Amniotic epithelial cell (primary cell): ENCODE measurements at places on chromosomes 11 and 22.
A peak's percentile ranks its signal among the peaks of the same experiment; 100 is the strongest.

- no peak for DNase-seq
Observed at GRCh38 chr22:24507716-24508115, 12.6 kb downstream of the UPB1 start.

DNA sequence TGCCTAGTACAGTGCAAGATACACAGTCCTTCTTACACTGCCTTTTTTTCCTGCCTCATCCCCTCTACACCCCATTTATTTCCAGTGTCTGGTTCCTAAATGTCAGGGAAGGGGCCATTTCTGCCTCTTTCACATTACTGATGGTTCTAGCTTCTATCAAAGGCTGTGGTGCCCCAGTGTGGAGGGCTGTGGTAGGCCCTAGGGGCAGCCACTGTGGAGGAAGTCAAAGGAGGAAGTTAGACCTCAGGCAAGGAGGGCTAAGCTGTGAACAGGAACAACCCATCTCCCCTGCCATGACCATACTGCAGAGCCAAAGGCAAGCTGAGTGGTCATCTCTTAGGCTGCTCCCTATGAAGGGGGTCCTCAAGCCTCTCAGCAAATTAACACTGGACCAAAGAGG, 81.9 kb upstream of the CRTAM start:
- no peak for DNase-seq

GRCh38 chr11:45163956-45164575, 17.6 kb downstream of the PRDM11 start:
- no peak for DNase-seq

DNA sequence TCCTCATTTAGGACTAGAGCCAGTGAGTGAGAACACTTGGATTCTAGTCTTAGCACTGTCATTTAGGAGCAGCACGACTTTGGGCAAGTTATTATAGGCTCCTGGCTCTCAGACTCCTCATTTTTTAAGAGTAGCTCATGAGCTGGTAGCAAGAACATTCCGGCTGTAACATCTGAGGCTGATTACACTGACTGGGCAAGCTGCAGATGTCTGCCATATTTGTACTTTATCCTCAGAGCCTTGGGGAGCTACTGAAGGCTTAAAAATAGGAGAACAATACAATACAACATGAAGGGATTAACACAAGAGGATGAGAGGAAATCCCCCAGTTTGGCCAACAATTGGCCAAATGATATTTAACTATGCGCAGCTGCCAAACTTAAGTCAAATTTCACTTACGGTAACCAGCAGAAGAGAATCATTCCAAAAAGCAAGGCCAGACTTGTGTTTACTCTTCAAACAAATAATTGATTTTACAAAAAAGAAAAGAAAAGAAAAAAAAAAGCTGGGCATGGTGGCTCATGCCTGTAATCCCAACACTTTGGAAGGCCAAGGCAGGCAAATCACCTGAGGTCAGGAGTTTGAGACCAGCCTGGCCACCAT, 113.1 kb upstream of the ARHGAP42 start:
- DNase-seq: no peak

GRCh38 chr11:125315079-125315740, 150.7 kb downstream of the PKNOX2 start:
- no peak for DNase-seq

DNA sequence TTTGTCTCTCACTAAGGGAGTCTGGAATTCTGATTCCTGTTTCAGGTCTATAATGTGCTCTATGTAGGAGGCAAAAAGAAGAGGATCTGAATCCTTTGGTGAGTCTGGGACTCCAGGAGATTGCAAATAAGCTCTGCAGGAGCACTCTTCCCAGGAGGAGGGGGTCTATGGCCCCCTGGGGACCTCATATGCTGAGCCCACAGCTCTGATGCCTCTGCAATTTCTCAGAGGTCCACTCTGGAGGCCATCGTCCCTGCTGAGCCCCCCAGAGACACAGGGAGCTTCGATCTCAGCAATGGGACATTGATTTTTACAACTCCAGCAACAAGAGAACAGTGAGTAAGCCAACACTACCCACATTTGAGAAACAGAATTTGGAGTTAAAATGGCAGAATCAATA, 20.2 kb upstream of the NRGN start:
- no peak for DNase-seq

- no peak for DNase-seq
Observed at GRCh38 chr11:124043420-124043819, 2.3 kb upstream of the OR10G7 start.

DNA sequence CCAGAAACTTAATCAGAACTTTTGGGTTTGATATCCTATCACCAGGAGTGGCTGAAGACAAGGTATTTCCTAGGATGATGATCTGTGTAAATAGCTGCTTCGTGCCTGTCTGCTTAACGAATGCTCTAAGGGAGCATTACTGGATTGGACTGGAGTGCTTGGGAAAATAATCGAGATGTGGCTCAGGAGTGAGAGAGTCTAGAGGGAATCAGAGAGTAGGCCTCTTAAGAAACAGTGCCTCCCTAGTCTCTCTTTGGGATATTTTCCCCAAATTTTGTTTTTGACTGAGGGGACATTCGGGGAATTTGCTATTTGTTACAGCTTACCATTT, 2.5 kb downstream of the MAML2 start:
- DNase-seq: peak; percentile 51

DNA sequence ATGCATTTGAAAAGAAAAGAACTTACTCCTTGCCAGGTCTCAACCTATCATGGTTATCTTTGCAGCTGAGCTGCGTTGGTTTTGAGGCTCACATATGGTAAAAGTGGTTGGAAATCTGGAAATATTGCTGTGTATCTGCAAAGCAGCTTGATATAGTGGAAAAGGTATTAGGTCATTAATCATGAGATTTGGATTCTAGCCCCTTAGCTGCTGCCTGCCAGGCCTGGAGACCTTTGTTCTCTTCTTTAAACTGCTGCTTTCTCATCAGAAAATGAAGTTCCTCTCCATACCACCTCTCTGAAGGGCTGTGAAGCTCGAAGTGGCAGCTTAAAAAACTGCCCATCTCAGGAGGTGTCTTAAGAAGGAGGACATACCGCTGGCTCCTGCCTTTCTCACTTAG, 5.7 kb downstream of the PPARA start:
- DNase-seq: no peak

GRCh38 chr22:46237453-46238124, 12.5 kb downstream of the CDPF1 start:
- DNase-seq: no peak

DNA sequence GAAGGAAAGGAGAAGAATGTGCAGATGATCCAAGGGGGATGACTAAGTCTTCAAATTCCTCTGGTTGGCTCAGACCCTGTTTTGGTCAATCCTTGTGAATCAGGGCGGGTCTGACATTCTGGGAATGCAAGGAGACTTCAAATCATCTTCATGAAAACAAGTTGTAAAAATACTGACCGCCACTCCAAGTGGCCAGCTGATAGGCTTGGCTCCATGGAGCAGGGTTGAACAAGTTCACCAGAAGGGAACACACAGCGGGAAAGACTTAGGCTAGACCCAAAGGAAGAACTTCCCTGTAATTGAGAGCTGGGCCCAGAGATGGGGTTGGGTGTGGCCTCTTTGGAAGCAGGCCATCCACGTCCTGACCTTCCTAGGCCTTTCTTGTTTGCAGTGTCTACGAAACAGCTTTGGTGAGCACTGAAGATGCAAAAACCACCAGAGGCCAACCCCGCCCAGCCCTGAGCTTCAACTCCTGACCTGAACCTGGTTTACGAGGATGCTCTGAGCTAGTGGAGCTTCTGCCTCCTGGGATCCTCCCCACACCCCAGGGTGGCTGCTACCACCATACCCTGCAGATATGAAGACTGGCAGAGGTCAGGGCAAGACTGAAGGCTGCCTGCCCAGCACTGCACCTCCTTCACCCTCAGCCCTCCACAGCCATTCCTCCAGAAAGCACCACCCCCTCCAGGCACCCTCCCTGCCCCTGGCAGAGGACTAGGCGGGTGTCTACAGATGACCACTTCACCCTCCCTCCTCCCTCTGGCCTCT, 26.1 kb downstream of the GDPD5 start:
- DNase-seq: peak; percentile 97

GRCh38 chr11:117484156-117484555, 156.5 kb downstream of the CEP164 start:
- DNase-seq: no peak

DNA sequence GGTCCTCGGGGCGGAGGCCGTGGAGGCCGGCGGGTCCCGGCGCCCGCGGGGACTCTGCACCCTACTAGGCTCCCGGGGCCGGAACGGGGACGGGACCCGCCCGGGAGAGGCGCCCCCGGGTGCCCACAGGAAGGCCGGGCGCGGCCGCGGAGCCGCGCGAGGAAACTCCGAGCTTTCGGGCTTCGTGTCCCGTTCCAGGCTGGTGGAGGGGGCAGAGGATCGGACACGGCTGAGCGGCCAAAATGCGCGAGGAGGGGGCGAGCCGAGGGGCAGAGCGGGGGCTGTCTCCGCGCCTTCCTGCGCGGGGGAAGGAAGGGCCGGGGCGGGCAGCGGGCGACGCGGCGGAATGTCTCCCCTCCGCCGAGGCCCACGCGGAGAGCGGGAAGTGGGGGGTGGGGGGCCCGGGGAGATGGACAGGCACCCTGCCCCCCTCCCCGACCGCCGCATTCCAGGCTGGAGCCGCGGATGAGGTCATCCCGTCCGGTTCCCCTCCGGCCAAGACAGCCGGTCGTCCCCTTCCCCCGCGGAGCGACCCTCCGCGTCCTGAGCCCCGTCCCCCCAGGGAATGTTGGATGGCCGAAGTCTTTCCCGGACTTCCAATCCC, 430 bp downstream of the CDC42EP1 start:
- peak; percentile 66 for DNase-seq

DNA sequence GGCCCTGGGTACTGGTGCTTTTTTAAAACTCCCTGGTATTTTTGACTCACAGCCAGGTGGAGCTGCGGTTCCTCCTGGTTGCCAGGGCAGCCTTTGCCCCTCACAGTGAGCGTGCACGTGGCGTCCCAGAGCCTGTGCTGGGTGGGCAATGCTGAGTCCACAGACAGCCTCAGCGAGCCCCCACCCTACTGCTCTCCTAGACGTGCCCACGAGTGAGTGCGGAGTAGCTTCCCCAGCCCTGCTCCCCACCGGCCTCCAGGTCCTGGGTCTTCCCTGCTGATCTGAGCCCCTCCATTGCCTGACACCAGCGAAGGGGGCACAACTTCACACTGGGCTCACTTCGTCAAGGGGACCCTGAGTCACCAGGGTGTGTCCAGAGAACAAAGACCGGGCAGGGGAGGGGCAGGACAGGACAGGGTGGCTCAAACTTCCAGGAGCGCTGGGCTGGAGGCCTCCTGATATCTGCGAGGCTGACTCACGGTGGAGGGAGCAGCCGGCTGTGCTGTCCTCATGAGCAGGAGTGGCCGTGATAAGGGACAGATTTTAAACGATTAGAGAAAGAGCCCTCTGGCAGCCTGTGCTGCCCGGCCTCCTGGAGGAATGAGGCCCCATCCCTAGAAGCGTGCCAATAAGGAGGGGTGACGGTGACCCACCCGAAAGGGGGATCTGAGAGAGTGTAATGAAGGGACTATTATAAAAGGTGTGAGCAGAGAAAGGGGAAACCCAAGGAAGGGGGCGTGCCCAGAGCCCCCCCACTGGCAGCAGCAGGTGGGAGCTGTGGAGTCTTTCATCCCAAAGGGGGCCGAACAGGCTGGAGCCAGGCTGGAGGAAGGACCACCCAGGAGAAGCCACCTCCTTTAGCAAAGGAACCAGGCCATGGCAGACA, 129.3 kb upstream of the FGF3 start:
- no peak for DNase-seq

- peak; percentile 97 for DNase-seq
Observed at GRCh38 chr11:33161120-33162005, at the start of gene CSTF3. Gene CSTF3 (minus strand): TSS chr11:33161480. CDS start chr11:33161325, 155 bp downstream.

DNA sequence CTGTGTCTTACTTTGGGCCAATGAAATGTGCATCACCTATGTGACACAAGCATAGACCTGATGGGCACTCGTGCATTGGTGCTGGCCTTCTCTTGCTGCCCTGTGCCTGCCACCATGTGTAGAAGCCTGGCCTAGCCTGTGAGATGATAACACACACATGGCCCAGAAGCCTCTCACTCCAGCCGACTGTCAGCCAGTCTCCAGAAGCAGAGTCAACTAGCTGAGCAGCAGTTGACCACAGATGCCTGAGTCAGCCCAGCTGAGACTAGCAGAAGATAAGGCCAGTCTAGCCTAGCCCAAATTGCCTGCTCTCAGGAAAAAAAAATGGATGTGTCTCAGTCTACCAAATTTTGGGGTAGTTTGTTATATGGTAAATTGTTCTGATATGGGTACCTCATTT, 46.2 kb downstream of the CSNK2A3 start:
- DNase-seq: no peak

- DNase-seq: peak; percentile 48
Observed at GRCh38 chr11:48013269-48013901, 33.0 kb downstream of the PTPRJ start.

- no peak for DNase-seq
Observed at GRCh38 chr11:23403210-23404185, 543.2 kb upstream of the CCDC179 start.

DNA sequence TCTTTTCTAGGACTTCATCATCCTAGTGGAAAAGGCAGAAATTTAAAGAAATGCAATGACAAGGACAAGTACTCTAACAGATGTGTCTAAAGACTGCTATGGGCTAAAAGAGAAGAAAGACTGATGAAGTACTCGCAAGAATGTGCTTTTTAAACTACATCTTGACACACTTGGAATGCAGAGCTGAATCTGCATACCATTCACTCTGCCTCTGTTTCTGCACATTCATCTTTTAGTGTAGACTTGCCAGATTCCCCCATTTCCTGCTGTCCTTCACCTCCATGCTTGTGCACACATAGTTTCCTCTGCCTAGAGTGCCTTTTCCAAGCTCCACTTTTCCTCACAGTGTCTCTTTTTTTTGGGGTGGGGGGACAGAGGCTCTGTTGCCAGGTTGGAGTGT, 239.0 kb upstream of the CCDC179 start:
- no peak for DNase-seq

GRCh38 chr11:640021-640706, 3.1 kb downstream of the DRD4 start:
- no peak for DNase-seq

DNA sequence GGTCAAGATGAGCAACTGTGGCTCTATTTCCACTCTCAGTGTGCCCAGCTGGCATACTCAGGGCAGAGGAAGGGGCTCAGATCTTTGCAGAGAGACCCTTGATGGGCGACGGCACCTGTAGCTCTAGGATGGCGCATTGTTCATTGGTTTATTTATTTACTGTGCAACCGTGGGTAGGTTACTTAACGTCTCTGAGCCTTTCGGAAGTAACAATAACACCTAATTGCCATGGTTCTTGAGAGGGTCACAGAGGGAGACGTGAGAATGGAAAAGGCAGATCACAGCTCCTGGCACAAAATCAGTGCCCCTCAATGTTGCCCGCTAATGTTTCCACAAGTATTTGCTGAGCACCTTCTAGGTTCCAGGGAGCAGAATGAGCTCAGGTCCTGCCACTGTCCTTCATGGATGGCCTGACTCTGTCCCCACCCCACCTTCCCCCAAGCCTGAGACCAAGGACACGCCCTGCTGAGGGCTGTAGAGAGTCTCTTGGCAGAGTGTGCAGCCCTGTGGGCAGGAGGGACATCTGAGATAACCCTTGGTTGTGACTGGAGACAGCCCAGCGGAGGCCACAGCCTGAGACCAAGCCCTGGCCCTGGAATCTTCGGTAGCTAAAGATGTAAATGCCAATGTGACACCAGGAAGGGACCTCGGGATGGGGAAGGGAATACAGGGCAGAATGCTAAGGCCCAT, 780 bp upstream of the ALDH3B2 start:
- no peak for DNase-seq

GRCh38 chr22:17716529-17716928, 57.7 kb downstream of the BID start:
- DNase-seq: no peak

GRCh38 chr11:2542406-2542805, 97.6 kb downstream of the KCNQ1 start:
- no peak for DNase-seq

GRCh38 chr11:26743622-26744021, 21.8 kb upstream of the SLC5A12 start:
- no peak for DNase-seq
